ENCODE measurements at places on chromosomes 6 and 20.

DNA sequence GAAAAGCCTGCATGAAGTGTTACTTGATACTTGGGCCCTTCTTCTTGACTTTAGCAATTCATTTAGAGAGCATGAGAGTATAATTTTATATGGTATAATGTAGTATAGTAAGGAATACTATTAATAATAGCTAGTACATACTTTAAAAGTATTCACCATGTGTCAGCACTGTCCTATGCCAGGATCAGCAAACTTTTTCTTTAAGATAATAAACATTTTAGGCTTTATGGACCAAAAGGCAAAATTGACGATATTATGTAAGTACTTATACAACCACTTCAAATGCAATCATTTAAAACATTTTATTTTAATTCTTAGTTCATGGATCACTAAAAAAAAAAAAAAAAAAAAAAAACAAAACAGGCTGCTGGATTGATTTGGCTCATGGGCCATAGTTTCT, 163.9 kb downstream of the IBTK start:
- no peak for DNase-seq

DNA sequence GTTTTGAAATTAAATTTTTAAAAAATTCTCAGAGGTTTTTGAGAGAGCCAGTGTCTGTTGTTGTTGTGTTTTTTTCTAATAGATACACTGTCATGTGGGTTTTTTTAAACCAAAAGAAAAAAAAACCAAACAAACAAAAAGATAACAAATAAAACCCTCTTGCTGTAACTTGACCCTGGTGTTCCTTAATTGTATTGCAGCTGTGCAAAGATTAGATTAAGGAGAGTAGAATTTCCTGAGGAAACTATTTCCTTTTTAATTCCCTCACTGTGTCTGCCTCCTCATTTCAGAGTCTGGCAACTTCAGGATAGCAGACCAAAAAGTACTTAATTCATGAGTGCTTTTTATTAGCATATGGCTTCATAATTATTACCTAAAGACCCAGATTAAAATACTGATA, 281.9 kb downstream of the EPM2A start:
- no peak for DNase-seq

- no peak for DNase-seq
Observed at GRCh38 chr6:154397491-154398195, 41.0 kb upstream of the IPCEF1 start.

- no peak for DNase-seq
Observed at GRCh38 chr6:55617272-55617671, 38.3 kb upstream of the HMGCLL1 start.

- no peak for DNase-seq
Observed at GRCh38 chr6:161211380-161212035, 62.4 kb downstream of the AGPAT4 start.

DNA sequence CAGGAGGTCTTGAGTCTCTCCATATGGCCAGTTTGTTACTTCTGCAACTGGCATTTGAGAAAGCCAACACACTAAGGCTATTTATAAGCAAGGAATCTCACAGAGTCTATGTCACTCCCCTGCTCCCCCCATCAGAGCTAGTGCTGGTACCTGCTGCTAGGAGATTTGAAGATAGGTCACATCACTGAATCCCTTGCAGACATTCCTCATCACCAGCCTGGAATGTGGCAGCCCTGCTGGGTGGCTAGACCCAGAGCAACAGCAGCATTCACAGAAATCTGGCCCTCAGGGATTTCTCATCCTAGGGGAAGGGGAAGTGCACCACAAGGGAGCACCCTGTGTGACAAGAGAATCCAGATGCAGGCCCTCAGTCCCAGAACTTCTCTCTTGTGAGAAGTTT, 672.1 kb downstream of the HACE1 start:
- DNase-seq = no peak

DNA sequence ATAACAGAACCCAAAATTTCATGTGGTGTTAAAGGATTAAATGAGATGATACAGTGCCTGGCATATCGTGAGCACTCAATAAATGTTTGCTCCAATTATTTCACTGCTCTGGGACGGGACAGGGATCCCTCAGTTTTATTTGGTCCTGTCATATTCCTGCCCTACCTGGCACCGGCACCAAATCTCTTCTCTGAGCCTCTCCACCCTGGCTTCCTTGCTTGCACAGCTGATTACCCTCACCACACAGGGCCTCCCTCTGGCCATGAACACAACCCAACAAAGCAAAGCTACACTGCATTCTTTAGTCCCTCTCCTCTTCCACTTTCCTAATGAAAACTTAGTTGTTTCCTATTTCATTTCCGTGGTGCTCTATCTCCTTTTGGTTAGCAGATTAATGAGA, 16.4 kb downstream of the CHD6 start:
- no peak for DNase-seq

DNA sequence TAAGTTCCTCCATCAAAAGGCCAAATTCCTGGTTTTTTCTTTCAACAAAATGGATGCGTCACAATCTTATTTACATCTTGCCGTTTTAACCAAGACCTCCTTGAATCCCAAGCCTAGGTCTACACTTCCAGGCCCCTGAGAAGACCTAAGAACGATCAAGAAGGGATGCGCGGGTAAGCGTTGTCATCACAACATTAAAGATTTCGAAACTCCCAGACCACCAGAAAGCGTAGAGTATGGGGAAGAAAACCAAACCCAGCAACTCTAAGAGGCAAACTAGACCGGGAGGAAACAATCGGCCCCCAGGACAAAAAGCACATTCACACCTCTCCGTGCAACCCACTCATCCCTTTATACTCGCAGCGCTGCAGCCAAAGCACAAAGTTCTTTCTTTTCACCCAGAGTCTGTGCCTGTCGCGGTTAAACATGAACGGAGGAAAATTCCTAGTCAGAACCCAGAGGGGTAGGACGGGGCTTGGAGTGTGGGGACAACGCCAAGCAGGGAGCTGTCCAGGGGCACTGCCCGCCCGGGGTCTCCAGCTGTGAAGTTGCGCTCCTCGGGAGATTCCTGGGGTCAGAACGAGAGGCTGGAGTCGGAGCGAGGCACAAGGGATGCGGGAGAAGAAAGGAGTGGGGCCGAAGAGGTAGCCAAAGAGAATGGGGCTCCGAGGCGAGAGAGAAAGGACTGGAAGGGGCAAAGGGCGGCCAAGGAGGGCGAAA, 725 bp downstream of the OSER1 start:
- no peak for DNase-seq

GRCh38 chr6:43076464-43077332, 584 bp downstream of the PTK7 start:
- DNase-seq = no peak

- DNase-seq = no peak
Observed at GRCh38 chr6:142879527-142879926, 65.4 kb downstream of the HIVEP2 start.

DNA sequence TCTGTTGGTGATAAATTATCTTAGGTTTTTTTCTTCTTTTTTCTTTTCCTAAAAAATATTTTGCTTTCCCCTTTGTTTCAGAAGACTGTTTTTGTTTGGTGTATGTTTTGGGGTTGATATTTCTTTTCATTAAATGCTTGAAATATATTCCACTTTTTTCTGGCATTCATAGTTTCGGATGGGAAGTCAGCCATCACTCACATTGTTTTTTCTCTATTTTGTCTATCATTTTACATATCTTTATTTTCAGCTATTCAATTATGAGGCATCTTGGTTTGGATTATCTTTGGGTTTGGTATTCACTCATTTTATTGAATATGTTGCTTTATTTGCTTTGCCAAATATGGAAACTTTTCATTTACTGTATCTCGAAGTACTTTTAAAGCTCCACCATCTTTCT, 600.5 kb upstream of the EYS start:
- no peak for DNase-seq

DNA sequence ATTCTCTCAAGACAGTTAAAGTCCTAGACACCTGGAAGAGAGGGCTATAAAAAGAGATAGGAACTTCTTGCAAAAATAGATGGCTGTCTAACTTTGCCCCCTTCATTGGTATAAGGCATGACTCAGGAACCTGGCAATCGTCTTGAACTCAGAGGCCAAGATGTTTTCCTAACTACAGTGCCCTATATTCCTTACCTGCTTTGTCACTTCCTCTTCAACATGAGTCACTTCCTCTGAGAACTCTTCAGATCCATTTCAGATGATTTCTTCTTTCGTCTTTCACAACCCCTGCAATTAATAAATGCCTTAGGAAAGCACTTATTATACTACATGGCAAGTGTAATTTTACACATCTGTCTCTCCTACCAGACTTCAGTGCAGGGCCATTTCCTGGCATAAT, 83.5 kb downstream of the HAO1 start:
- no peak for DNase-seq

DNA sequence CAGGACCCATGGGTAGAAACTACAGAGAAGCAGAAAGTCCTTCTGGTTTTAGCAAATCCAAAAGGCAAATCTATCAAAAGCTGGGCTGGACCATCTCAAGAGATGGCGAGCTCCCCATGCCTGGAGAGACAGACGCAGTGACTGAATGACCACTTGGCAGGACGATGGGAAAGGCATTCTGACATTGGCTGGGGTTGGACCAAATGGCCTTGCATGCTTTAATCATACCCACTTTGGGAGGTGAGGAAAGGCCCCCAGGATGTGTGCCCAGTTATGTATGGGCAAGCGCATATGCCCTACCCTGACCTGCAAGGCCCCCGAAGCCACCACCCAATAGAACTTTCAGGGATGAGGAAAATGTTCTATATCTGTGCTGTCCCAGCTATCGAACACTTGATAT, 45.1 kb downstream of the JPH2 start:
- DNase-seq = no peak

DNA sequence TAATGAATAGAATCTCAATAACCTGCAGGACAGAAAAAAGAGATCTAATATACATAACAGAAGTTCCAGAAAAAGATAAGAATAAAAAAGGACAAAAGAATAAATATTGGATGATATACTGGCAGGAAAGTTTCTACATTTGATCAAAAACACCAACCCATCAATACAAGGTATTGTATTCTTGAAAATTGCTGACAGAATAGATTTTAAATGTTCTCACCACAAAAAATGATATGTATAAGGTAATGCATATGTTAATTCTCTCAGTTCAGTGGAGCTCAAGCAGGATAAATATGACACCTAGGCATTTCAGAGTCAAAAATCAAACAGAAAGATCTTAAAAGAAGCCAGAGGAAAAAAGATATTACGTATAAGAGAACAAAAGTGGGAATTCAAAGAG, 43.8 kb downstream of the SERAC1 start:
- no peak for DNase-seq
